ENCODE measurements at places on chromosomes 7 and 10.

DNA sequence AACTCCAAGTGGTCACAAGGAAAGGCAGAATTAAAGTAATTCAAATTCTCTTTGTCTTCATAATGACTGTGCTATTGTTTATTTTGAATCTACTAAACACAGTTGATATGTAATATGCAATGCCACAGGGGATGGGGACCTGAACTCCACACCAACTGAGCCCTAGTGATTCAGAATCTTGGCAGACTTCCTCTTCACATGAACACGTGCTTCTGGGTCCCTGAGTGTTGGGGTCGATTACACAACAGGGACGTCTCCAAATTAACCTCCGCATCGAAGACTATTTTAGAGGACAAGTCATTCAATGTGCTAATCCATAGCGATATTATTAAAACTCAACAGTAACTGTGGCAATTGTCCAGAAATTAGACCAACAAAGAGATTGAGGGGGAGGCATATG, 95.3 kb upstream of the CARD11 start:
- DNase-seq, result no peak

- no peak for DNase-seq
Observed at GRCh38 chr7:135111379-135111778, 36.5 kb upstream of the TMEM140 start.

GRCh38 chr10:79014796-79015195, 54.0 kb upstream of the ZMIZ1 start:
- DNase-seq, result no peak

DNA sequence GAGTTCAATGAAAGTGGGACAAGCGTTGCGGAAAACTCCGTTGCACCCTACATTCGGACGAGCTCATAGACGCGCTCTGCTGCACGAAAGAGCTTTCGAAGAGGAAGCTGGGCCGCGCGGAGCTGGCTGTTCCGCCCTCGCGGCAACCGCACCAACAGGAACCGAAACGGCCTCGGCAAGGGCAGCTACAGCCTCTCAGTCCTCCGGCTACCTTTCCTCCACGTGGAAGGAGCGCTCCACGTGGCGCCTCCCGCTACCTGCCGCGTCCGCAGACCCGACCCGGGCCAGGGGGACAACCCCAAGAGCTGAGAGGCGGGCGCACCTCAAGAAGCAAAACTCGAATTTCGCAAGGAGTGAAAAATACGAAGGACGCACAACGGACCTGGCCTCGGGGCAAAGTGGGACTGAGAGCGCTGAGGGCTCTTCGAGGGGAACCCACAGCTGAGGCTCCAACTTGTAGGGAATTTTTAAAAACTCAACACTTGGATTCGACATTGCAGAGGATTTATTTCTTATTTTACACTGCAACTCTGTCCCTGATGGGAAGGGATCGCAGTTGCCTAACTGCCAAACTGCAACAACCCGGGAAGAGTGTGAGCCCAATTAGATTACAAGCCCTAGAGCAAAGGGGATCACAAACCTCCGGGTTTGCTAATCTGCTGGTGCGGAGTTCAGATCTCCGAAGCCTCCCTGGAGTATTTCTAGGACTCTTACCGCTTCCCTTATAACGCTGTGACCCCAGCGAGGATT, 1.4 kb downstream of the HPSE2 start:
- peak; percentile 85 for DNase-seq

DNA sequence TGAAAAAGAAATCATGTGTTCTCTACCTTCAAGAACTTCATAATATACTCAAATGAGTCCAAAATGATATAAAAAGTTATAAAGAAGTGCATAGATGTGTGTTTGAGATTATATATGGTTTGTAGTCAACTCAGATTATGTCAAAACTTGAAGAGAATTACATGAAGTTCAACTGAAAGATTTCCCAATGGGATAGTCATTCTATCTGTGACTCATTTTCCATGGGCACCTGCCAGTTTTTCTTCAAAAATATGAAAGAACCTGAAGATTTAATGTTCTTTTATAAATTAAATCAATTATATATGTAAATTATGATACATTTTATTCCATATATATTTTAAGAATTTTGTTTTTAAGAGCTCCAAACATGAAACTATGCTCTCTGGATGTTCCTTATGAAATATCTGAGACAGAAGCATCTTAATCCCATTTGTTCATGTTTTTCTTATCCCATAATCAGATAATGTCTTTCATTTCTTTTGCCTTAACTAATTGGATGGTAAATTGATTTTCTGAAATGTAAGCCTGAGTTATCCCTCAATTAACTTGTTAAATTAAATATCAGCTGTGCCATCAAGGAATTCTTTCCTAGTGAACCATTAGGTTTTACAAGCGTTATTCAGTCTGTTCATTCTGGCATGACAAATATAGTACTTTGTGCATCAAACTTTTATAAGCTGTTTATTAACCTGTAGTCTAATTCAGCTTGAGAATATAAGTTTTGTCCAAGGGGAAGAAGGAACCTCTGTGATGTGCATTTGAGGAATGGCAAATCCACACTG, 387.1 kb downstream of the IPMK start:
- no peak for DNase-seq

DNA sequence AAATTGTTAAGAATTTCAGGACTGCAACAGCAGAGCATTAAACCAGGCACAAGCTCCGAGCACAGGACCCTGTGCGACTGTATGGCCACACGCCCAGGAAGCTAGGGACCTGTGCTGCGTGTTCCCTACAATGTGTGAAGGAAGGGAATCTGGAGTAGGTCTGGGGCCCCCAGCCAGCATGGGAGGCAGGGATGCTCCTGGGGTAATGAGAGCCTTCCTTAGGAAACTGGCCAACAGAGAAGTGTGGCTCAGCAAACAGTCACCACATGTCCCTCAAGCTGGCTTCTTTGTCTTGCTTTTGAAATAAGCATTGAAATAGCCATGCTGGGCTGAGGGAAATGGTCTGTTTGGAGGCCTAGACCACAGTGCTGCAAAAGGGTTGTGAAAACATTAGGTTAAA, 8.2 kb downstream of the BLNK start:
- DNase-seq, result no peak

- no peak for DNase-seq
Observed at GRCh38 chr10:44467090-44467489, 82.2 kb upstream of the CXCL12 start.

DNA sequence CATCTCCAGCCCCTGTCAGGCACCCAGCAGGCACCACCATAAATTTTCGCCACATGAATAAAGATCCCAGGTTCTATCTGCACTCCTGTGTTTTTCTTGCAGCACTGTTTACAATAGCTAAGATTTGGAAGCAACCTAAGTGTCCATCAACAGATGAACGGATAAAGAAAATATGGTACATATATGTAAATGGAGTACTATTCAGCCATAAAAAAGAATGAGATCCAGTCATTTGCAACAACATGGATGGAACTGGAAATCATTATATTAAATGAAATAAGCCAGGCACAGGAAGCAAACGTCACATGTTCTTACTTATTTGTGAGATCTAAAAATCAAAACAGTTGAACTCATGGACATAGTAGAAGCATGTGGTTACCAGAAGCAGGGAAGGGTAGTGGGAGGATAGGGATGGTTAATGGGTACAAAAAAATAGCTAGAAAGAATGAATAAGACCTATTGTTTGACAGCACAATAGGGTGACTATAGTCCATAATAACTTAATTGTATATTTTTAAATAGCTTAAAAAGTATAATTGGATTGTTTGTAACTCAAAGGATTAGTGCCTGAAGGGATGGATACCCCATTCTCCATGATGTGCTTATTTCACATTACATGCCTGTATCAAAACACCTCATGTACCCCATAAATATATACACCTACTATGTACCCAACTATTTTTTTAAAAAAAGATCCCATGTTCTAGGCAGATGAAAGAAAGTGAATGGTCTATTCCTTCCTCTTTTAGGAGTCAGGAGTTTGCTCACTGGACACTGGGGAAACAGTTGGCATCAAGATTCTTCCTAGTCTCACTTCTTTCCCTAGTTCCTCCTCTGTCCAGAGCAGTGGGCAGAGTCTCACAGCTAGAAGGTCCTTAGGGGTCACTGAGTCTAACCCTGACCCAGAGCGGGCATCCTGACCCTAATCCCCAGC, 1.0 kb upstream of the NPFFR1 start:
- DNase-seq, result no peak

DNA sequence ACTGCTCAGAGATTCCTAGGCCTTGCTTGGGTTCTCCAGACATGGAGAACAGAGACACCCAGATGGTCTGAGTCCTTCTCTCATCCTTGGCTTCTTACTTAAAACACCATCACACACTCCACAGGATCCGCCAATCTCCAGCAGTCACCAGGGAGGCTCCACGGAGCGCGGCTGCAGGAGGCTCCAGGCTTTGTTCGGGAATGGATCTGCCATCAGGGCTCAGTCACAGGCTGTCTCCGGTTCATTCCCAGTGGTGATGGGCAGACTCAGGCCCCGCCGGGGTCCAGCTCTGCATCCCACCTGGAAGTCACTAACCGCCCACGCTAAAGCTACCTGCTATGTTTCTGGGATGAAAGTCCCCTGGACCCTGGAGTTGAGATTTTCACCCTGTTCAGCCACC, 312.9 kb downstream of the TCERG1L start:
- no peak for DNase-seq

GRCh38 chr10:4391683-4392082, 434.3 kb upstream of the AKR1E2 start:
- DNase-seq, result no peak

GRCh38 chr10:6314620-6315205, 112.0 kb downstream of the PFKFB3 start:
- DNase-seq, result no peak

DNA sequence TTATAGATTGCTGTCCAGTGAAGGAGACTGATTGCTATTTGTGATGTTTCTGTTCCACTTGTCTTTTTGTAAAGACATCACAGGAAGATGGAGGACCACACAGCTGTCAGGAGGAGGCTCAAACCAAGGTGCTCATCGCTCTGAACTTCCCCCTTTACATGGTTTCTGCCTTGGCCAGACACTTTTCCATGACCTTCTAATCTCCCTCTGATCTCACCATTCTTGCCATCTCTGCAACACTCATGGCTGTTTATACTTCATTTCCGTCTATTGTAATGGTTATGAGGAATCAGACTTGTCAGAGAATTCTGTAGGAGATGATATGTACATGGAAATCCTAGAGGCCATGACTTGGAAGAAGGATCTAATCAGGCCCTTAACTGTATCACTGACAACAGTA, 1.7 kb upstream of the TAS2R5 start:
- DNase-seq, result no peak

- DNase-seq, result no peak
Observed at GRCh38 chr7:157007470-157008066, 2.9 kb downstream of the MNX1 start.
